NCI-H2081 (cell line): ENCODE measurements at places on chromosomes 1 and 21.
A peak's percentile ranks its signal among the peaks of the same experiment; 100 is the strongest.

- no peak for DNase-seq
Measured at GRCh38 chr21:31255896-31256295, 88.2 kb downstream of the TIAM1 start.

DNA sequence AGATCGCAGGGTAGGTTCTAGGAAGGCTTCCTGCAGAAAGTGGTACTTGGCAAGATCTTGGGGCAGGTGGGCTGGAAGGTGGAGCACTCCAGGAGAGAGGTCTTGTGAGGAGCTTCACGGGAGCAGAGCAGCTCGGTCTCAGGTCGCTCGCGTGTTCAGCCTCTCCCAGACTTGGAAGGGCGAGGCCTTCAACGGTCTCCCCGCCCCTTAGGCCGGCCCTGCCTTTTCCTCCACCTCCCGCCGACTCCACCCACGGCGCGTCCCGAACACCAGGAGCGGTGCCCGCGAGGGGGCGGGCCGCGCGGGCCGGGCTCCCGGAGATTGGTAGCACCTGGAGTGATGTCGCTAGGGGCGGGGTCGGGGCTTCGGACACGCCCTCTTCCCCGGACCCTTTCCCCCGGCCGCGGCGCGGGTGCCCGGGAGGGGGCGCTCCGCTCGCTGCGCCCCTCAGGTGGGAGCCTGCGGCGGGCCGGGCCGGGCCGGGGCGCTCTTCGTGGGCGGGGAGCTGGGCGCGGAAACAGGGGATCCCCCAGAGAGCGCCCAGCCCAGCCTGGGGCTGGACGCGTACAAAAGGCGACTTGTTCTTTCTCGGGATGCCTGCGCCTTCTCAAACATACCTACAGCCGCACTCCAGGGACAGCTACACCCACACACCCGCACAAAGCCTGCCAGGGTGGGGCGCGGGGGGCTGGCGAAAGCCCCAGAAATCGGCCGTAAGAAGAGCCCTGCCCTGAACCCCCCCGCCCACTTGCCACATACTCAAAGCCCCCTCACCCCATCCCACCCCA lies 35.5 kb downstream of the AHDC1 start:
- peak; percentile 64 for DNase-seq

- no peak for DNase-seq
Measured at GRCh38 chr1:30677471-30677870, 45.9 kb downstream of the MATN1 start.

DNA sequence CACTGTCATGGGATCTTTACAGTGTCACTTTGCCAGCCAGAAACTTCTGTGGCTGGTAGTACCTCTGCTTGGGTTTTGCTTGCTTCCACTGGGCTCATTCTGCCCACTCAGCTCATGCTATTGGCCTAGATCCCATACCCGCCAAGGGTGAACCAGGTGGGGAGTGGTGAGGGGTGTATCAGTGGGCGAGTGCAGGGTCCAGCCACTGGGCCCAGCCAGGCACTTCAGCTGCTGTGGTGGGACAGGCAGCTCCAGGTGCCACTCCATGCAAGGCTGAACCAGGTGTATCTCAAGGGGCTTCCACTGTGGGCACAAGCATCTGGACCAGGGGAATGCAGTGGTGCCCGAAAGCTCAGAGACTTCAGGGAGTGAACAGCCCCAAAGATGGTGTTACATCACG lies 398.2 kb downstream of the NCAM2 start:
- no peak for DNase-seq

GRCh38 chr1:91759076-91759475 lies 126.9 kb downstream of the TGFBR3 start:
- DNase-seq = no peak

GRCh38 chr21:39063517-39063916 lies 119.7 kb downstream of the PSMG1 start:
- DNase-seq = no peak

DNA sequence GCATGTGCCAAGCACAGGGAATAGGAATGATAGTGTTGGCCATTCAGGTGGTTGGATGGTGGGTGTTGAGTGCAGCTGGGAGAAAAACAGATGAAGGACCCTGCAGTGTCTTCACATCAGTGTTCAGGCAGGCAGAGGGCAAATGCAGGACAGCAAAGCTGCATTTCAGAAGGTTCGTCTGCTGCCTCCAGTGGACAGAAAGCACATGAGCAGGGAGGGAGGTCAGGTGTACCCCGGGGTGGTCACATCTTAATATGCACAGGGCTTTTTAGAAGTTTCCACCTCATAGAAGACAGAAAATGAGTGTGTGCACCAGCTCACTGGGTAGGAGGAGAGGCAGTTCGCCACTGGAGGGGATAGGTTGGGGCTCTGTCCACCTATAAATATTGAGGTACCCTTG lies 184.9 kb downstream of the SLC35F3 start:
- DNase-seq = no peak

DNA sequence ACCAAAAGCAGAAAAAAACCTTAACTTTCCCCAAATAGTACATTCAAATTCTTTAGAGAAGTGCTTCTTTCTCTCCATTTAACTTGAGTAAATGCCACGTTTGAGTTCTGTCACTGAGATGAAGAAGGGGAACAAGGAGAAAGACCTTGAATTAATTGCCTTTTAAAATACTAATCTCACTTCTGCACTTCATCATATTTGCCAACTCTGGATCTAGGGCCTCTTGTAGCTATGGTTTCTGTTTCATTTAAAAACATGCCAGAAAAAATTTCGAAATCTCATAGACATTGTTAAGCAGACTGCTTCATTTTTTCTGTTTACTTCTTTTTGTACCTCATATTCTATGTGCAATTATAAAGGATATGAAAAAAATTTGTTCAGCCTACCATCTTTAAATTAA lies 24.6 kb downstream of the MIXL1 start:
- DNase-seq = no peak

DNA sequence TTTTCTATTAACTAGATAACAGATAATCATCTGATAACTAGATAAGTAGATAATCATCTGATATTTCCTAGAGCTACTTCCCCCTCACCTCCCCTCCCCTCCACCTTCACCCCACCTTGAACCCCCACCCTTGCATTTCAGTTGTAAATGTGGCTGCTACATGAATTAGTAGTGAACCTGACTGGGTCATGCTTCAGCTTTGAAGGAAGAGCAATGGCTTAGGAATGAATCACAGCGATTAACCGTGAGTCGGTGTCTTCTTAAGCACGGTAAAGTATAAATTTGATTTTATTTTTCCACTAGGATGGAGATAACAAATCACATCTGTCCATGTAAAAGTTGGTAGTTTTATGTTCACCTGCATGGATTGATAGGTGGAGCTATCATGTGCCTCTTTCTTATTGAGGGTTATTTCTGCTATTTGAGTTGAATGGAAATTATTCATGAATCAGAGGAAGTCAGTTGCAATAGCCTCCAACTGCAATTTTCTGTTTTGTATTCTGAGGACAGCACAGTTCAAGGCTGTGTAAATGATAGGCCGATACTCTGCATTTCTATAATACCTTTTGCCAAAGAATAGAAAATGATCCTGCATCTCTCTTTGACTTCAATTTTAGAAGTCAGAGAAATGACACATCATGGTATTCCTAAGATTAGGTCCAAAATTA lies 235.0 kb downstream of the PTGER3 start:
- no peak for DNase-seq
